ENCODE measurements at places on chromosomes 6 and 20.

- DNase-seq = no peak
These were observed 419.5 kb downstream of the CD83 start for GRCh38 chr6:14537030-14537429.

DNA sequence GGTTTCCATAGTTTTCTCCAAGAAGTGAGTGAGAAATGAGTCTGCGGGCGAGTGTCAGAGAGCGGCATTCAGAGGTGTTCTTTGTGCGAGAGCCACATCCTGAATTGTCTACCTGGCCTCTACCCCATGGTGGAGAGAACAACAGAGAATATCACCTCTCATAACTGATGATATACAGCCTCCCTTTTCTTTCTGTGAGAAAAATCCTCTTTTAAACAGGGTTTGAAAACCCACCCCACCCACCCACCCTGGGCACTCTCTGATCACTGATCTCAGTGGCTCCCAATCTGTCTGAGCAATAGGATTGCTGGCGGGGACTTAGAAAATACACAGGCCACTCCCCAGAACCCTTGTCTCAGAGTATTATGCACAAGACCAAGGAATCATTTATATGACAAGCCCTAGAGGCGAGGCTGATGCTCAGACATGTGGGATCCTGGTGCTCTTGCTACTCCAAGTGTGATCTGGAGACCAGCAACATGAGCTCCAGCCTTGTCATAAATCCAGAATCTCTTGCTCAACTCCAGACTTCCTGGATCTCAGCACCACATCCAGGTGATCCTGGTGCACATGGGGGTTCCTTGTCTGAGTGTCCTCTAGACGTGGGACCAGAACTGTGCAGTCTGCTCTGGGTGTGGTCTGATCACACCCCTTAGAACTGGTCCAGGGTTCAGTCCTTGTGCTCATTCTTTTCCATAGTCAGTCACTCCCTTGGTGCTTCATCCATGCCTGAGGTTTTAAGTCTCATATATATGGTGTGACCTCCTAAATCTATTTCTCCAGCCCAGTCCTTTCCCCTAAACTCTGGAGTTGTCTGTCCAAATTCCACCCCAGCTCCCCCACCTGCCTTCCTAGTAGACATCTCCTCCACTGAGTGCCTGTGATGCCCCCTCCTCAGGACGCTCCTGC is 5.3 kb downstream of the HLA-B start:
- DNase-seq = no peak

GRCh38 chr6:137944793-137945498 is 77.9 kb downstream of the TNFAIP3 start:
- DNase-seq = peak; percentile 32

DNA sequence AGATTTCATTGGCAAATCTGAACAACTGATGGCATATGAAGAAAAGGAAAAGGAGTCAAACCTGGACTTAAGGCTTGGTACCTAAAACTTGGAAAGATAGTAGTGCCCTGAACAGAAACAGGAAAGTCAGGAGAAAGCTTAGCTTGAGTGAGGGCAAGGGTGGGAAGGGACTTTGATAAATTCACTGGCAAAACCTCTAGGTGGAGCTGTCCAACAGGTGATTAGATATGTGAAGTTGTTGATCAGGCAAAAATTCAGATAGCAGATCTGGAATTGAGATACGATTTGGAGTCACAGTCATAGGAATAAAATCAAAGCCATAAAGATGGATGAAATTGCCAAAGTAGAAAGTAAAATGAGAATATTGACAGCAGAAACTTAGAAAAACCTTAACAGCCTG is 16.1 kb upstream of the ZNF292 start:
- peak; percentile 50 for DNase-seq
